ENCODE measurements at places on chromosomes 11 and 22.

DNA sequence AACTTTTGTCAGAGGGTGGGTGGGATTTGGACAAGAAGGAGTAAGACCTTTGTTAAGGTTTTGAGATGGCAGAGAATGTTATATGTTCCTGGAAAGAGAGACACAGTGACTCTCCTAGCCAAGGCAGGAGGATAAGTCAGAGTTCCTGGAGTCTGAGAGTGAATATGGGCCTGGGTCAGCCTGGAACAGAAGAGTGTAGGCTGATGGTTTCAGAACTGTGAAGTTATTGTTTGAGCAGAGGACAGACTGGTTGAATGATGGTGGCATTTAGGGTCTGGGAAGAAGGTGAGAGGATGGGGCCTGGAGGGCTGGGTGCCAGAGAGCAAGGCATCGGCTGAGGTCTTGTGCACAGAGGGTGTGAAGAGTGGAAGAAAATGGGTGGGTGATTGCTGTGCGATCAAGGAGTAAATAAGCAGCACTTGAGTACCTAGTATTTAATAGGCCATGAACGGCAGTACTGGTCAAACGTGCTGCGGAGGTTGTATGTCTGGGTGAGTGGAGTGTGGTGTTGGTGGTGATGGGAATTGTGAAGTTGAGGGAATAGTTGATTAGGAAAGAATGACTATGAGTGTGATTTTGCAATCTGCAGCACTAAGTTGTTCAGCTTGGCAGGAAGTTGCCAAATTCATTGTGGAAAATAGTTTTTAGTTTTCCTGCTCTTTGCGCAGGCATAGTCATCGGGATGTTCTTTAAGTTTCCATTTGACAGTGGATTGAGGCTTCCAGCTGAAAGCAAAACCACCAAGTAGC lies 1.8 kb downstream of the PANX1 start:
- DNase-seq = no peak

- DNase-seq = no peak
These were observed 32.3 kb downstream of the PDHX start for GRCh38 chr11:34948696-34949095.

DNA sequence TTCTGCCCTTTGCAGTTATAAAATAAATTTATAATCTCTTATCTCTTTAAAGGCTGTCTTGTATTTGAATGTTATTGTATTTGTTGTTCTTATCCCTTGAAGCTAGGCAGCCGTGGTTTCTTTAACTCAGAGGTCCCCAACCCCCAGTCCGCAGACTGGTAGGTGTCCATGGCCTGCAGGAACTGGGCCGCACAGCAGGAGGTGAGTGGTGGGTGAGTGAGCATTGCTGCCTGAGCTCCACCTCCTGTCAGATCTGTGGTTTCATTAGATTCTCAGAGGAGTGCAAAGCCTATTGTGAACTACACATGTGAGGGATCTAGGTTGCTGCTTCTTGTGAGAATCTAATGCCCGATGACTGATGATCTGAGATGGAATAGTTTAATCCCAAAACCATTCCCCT lies 380.0 kb upstream of the CCDC90B start:
- DNase-seq = no peak

GRCh38 chr11:37456746-37457145 lies 858.7 kb upstream of the RAG2 start:
- no peak for DNase-seq

GRCh38 chr22:41541484-41541883 lies 2.8 kb downstream of the POLR3H start:
- no peak for DNase-seq

DNA sequence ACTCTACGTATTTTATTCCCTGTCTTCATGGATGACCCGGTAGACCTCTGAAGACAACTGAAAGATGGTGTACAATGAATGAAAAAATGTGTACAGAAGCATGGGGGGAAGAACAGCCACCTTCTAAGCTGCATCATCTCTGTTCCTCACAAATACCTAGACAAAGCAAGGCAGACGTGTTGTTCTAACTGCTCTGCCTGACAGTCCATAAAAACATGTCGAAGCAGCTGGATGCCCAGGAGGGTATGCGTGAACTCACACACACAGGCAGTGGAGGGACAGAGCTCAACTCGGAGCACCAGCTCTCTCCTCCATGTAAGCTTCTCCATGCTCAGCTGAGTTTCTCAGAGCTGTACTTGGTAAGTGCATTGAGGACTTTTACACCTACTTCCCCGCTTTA lies 327.4 kb downstream of the CTTN start:
- DNase-seq = no peak

- DNase-seq = no peak
These were observed 1039.3 kb downstream of the NTM start for GRCh38 chr11:132409573-132410355.

DNA sequence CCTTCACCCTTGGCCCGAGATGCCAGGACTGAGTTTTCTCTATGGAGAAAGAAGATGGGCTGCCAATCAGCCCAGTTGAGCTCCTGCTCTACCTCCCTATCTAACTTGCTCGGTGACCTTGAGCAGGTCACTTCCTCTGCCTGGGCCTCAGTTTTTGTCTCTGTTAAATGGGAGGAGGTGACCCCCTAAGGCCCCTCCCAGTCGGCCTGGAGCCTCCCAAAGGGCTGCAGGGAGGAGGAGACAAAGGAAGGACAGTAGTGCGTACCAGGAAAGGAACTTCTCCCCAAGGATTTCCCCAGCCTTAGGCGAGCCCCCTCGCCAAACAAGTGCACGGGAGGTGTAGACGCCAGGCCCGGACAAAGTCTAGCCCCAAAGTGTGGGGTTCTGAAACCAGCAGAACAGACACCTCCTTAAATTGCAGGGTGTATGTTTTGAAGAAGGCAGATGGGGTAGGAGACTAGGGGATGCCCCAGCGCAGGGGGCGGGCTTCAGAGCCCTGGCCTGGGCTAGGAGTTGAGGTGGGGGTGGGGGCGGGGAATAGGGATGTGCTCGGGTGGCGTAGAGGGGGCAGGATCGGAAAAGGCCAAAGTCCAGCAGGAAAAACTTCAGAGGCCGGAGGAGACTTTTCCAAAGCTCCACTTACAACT lies 1.0 kb downstream of the CBX7 start:
- DNase-seq = no peak

- no peak for DNase-seq
These were observed 12.3 kb downstream of the BACE1 start for GRCh38 chr11:117303646-117304315.

DNA sequence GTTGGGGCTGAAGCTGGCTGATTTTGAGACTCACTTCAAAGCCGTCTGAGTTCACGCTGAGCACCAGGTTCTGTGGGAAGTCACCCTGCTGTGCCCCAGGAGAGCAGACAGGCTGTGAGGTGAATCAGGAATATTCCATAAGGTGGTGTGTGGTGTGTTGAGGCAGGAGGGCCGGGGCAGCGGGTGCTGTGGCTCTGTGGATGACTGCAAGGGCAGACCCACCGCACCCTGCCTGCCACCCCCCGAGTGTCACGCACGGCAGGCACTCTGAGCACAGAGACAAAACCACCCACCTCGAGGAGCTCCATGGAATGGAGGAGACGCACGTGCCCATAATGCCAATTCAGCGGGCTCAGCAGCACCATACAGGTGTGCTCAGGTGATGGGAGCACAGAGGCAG lies 147.8 kb downstream of the PKNOX2 start:
- DNase-seq = no peak

DNA sequence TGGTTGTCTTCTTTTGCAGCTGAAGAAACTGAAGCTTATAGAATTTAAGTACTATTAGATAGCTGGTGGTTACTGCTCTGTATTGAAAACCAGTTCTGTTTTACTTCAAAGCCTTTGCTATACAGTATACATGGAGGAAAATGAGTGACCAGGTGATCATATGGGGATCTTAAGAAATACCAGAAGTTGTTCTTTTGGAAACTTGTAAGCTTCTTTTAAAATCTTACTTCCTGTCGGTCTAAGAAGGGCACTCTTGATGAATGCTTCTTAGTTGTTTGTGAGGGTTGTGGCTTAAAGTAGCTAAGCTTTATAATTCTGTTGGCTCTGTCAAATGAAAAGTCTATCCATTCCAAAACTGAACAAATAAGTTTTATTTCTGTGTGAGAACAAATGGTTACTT lies 55.2 kb downstream of the PDE3B start:
- DNase-seq = no peak

DNA sequence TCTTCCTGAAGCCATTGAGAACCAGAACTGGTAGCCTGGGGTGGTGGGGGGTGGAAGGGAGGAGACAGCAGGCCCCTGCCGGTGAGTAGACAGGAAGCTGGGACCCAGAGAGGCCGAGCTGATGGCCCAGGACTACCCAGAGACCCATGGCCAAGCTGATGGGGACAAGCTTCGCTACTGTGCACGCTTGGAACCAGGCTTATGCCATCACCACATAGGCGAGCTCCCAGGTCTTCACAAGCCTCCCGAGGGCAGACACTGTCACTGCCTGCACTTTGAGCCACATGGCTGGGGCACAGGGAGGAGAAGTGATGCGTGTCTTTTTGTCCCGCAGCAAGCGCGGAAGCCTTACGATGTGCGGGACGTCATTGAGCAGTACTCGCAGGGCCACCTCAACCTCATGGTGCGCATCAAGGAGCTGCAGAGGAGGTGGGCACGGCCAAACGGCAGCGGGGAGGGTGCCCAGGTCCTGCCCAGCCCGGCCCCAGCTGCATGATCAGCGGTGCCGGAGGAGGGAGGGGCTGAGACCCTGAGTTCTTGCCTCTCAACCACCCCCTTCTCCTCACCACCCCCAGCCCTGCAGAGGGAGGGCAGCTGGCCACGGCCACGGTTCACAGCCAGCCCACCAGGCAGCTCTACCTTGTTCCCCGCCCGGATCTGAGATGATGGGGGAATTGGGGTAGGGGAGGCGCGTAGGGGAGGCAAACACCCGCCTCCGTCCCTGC lies 76.0 kb upstream of the KCNQ1OT1 start:
- DNase-seq = no peak

DNA sequence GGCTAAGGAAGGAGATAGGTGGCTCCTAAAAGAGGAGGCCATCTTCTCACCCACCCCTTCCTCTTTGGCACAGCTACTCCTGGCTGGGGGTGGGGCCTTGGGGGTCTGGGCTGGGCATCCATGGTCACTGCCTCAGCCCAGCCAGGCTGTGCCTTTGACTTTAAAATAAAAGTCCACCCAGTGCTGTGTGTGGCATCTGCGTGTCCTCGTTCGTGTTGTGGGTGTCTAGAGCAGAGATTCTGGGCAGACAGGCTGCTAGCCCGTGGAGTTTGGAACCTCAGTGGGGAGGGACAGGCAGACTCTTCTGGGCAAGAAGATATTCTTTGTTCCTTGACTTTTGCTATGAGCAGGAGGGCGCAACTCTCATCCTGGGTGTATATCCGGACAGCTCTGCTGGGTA lies 13.1 kb downstream of the RPS6KA4 start:
- DNase-seq = no peak

DNA sequence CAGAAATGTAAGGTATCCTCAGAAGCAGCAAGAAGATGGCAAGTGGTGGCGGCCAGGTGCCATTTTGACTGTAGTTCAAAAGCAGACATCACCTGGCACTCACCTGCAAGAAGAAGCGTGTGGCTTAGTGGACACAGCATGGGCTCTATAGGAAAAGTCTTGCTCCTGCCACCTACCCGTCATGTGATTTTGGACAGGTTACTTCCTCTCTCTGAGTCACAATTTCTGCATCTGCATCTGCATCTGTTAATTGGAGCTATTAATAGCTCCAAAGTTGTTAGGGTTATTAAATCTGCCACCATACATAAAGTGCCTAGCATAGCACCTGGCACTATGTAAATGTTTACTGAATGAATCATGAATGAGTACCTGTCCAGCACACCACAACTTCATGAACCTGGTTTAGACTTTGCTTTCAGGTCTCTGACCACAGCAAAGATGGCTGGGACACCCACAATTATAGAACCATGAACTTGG lies 16.8 kb downstream of the RAB30 start:
- no peak for DNase-seq

DNA sequence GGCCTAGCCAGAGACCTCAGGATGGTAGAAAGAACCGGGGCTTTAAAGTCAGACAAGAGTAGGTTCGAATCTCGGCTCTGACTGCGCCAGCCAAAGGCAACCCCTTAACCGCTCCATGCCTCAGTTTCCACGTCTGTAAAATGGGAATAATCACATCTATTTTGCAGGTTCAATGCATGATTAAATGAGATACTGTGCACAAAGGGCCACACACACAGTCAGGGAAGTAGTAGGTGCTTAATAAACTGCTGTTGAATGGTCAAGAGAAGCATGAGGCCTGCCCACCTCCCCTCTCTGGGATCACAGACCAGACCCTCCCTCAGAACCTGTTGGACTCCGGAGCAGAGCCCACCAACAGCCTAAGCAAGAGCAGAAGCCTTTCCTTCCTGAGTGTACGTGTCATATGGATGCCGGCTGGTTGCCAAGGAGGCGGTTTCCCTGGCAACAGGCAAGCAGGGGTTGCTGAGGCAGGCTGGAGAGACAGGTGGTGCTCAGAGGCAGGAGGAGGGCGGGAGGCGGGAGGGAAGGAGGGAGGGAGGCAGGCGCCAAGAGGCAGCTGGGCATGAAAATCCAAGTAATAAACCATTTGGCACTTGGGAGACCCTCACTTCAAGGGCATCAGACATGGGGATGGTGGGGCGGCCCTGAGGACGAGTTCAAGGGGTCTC lies 43.9 kb downstream of the NFAM1 start:
- no peak for DNase-seq

- no peak for DNase-seq
These were observed 8.3 kb downstream of the ST3GAL4 start for GRCh38 chr11:126363706-126364248.

DNA sequence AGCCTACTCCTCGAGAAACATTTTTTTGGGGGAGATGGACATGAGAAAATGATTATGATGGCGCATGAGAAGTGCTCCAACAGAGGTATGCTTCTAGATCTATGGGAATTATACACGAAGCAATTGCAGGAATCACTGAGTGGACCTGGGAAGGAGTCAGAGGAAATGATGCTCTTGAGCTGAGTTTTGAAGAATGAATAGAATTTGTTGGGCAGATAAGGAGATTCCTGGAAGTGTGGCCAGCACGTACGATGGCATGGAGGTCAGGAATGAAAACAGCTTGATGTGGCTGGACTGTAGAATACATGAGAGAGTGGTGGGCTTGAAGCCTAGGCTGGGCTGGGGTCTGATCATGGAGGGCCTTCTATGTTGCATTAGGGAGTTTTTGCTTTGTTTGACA lies 31.7 kb downstream of the ADAMTS15 start:
- no peak for DNase-seq

DNA sequence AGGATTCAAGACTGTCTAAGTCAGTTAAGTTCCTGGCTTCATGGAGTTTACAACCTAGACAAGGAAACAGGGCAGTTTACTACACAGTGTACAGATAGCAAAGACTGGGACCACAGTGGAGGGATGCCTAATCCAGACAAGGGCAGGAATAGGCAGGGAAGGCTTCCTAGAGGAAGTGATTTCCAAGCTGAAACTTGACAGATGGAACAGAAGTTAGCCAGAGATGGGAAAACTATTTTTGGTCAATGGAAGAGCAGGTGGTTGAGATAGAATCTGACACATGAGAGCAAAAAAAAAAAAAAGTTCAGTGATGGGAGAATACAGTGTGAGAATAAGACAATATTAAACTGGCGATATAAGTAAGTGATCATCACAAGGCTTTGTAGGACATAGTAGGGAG lies 1.3 kb downstream of the COA4 start:
- DNase-seq = no peak

Measured in NCI-H1048 (cell line).